Activated CD8-positive, alpha-beta memory T cell treated with anti-CD3 and anti-CD28 coated beads, Interleukin-2, amount 10 ng/mL, durations not matched to agents 7 days and 5 days (primary cell): ENCODE measurements at places on chromosomes 11 and 22. TPM values are rescaled to one million over a fixed set of nuclear protein-coding genes. Genes with fewer than 3 reads are reported as not detected.

MOGAT2 gene
- total RNA-seq = not detected

GPR137 gene
- 46.0 TPM for total RNA-seq

SLC22A12 gene
- not detected for total RNA-seq

SCGB2A2 gene
- not detected for total RNA-seq

SEPTIN3 gene
- total RNA-seq = 1.2 TPM

RPUSD4 gene
- 32.0 TPM for total RNA-seq

TTLL12 gene
- total RNA-seq = 40.3 TPM

BACE1 gene
- total RNA-seq = 0.79 TPM

DNA sequence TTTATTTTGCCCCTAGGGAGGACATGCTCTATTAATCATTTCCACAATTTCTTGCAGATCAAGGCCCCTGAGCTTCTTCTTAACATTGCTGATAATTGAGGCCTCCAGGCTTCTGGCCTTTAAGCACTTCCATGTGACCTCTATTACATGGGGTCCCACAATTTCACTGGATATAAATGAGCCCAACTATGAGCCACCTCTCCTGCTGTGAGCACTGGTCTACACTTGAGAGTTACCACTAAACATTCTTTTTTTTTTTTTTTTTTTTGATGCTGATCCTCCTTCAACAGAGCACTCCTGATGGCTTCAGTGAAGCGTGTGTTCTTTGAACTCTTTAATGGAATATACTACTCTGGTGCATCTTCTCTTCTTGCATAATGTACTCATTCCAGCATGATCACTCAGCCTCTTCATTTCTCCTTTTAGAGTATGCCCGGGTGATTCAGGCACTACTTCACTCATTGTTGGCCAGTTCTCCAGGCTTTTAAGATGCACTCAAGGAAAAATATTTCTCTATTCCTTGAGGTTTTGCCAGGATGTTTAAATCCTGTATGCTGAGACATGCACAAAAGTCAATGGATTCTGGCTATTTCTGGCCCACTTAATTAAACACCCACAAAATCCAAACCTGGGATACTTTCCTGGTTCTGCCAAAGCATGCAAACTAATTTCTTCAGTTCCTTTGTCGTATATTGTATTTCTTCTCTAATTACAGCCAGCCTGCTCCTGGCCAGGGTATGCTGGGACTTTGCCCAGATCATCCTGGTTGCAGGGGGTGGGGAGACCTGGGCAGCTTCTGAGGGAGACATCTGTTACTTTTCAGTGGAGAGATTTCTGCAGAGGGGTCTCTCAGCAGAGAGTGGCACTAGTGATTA lies 257.8 kb upstream of the LUZP2 start:
- H3K4me1 ChIP-seq = no peaks in the 10 kb centered on the region
- no peak for DNase-seq
- H3K36me3 ChIP-seq = no peaks in the 10 kb centered on the region
- H3K27me3 ChIP-seq = no peaks in the 10 kb centered on the region
- no peak overlapping the region for H3K27ac ChIP-seq

DNA sequence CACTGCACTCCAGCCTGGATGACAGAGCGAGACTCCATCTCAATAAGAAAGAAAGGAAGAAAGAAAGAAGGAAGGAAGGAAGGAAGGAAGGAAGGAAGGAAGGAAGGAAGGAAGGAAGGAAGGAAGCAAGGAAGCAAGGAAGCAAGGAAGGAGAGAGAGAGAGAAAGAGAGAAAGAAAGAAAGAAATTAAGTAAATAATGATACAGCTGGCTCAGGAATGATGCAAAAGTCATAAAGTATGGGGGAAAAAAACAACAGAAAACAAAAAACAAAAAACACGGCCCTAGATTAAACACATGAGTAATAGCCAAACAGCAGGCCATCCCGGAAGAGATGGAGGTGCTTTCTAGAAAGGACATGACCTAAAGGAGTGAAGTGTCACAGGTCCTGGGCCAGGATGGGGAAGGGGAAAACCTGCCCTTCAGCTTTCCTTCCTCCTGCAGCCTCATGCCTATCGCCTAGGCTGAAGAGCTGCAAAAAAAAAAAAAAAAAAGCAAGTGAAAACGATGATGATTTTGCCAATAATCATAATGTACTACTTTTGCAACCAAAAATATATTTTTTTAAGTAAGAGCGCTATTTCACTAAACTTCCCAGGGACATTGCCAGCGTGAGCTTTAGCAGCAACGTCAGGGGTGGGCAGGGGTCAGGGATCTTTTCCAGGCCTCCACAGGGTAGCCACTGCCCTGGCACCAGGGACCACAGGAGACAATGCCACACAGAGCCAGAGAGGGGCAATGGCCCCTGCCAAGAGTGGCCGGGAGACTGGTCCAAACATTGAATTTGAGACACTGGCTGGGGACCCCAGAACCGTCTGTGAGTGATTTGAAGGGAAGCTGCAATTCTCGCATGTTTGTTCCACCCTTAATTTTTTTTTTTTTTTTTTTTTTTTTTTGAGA lies 28.2 kb upstream of the TMPRSS4 start:
- H3K4me3 ChIP-seq = no peak overlapping the region
- no peaks in the 10 kb centered on the region for H3K27me3 ChIP-seq
- H3K36me3 ChIP-seq = no peaks in the 10 kb centered on the region
- peaks cover 94% of the 10 kb centered on the region for H3K4me1 ChIP-seq
- peak overlapping the region; percentile 81 for H3K27ac ChIP-seq

- no peak overlapping the region for H3K4me3 ChIP-seq
- H3K4me1 ChIP-seq = no peaks in the 10 kb centered on the region
- peaks cover 3% of the 10 kb centered on the region for H3K27me3 ChIP-seq
- H3K36me3 ChIP-seq = no peaks in the 10 kb centered on the region
Measured at GRCh38 chr22:41038732-41039131, 53.7 kb upstream of the EP300 start.

GRCh38 chr22:21803811-21804249 lies 63.6 kb downstream of the MAPK1 start:
- no peaks in the 10 kb centered on the region for H3K27me3 ChIP-seq
- H3K4me3 ChIP-seq = no peak overlapping the region
- peaks cover 58% of the 10 kb centered on the region for H3K36me3 ChIP-seq
- no peak overlapping the region for H3K27ac ChIP-seq

GRCh38 chr11:69721745-69722144 lies 17.9 kb upstream of the FGF19 start:
- no peak overlapping the region for H3K4me3 ChIP-seq
- no peak overlapping the region for H3K27ac ChIP-seq
- peaks cover 66% of the 10 kb centered on the region for H3K27me3 ChIP-seq
- DNase-seq = no peak
- no peaks in the 10 kb centered on the region for H3K4me1 ChIP-seq

GRCh38 chr11:125049164-125049792 lies 13.8 kb upstream of the SLC37A2 start:
- H3K36me3 ChIP-seq = peaks cover 3% of the 10 kb centered on the region
- DNase-seq = no peak
- H3K27ac ChIP-seq = no peak overlapping the region
- H3K27me3 ChIP-seq = peaks cover 2% of the 10 kb centered on the region
- H3K4me1 ChIP-seq = peaks cover 11% of the 10 kb centered on the region

- no peaks in the 10 kb centered on the region for H3K36me3 ChIP-seq
- no peak for DNase-seq
- H3K27ac ChIP-seq = no peak overlapping the region
- no peaks in the 10 kb centered on the region for H3K27me3 ChIP-seq
- H3K4me1 ChIP-seq = peaks cover 22% of the 10 kb centered on the region
Measured at GRCh38 chr11:75264356-75264755, 23.8 kb downstream of the TPBGL start.

DNA sequence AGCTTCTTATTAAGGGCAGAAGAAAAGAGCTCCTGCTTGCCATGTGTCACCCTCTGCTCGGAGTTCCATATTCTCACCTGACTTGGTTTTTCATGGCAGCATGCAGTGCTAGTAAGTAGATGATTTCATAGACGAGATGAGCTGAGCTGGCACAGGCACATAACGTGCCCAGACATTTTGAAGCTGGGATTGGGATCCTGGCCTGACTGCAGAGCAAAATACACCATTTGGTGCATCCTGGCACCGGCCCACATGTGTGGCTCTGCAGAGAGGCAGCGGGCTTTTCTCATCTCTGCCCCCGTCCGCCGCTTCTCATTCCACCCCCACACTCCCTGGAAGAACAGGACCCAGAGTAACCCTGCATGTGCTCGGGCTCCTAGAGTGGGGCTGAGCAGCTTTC lies 24.8 kb downstream of the FAM118A start:
- no peak overlapping the region for H3K4me3 ChIP-seq
- no peaks in the 10 kb centered on the region for H3K27me3 ChIP-seq
- peaks cover 41% of the 10 kb centered on the region for H3K36me3 ChIP-seq
- no peak overlapping the region for H3K27ac ChIP-seq
- H3K4me1 ChIP-seq = peaks cover 17% of the 10 kb centered on the region
